HTR-8/SVneo (cell line): ENCODE measurements at places on chromosomes 2 and 18.

DNA sequence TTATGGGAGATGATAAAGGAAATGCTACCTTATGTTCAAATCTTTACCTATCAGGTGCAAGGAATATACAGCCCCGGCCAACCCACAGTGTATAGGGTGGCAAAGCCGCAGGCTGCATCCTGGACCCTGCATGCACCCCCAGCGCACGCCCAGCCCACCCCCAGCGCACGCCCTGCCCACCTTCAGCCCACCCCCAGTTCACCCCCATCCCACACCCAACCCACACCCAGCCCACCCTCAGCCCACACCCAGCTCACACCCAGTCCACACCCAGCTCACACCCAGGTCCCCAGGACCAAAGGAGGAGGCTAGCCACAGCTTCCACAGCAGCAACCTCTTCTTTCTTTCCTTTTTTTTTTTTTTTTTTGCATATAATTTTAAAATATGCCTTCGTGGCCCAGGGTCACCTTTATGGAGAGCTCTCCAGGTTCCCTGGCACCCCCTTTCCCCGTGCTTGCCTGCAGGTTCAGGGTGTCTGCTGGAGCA lies 120.9 kb downstream of the PTGR3 start:
- no peak for DNase-seq

DNA sequence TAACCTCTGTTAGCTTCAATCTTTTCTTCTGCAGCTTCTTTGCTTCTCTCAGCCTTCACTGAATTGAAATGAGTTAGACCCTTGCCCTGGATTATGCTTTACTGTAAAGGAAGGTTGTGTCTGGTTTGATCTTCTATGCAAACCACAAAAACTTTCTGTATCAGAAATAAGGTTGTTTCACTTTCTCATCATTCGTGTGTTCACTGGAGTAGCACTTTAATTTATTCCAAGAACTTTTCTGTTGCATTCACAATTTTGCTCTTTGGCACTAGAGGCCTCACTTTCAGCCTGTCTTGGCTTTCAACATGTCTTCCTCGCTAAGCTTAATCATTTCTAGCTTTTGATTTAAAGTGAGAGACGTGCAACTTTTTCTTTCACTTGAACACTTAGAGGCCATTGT lies 365.3 kb downstream of the TDRD15 start:
- no peak for DNase-seq

- no peak for DNase-seq
Observed at GRCh38 chr2:231413456-231413855, 17.9 kb downstream of the B3GNT7 start.

GRCh38 chr2:197205585-197206215 lies 104.9 kb downstream of the ANKRD44 start:
- no peak for DNase-seq

- no peak for DNase-seq
Observed at GRCh38 chr18:4125224-4125623, 329.9 kb downstream of the DLGAP1 start.

- DNase-seq, result no peak
Observed at GRCh38 chr2:100699131-100699530, 120.8 kb upstream of the NPAS2 start.
